Activated T-helper 2 cell treated with anti-CD3 and anti-CD28 coated beads, Interferon-gamma antibody, Interleukin-2, Interleukin-4, amounts not matched to agents 10 μg/mL and 5 μg/mL and 100 μg/mL, durations not matched to agents 14 hours and 24 hours and 36 hours (primary cell): ENCODE measurements at places on chromosomes 7 and 10.

GRCh38 chr10:24720096-24720495, 3.6 kb downstream of the ARHGAP21 start:
- DNase-seq: no peak

- DNase-seq: no peak
Measured at GRCh38 chr7:84277628-84278224, 83.1 kb upstream of the SEMA3A start.

- no peak for DNase-seq
Measured at GRCh38 chr10:43112608-43112961, 25.7 kb upstream of the CSGALNACT2 start.

DNA sequence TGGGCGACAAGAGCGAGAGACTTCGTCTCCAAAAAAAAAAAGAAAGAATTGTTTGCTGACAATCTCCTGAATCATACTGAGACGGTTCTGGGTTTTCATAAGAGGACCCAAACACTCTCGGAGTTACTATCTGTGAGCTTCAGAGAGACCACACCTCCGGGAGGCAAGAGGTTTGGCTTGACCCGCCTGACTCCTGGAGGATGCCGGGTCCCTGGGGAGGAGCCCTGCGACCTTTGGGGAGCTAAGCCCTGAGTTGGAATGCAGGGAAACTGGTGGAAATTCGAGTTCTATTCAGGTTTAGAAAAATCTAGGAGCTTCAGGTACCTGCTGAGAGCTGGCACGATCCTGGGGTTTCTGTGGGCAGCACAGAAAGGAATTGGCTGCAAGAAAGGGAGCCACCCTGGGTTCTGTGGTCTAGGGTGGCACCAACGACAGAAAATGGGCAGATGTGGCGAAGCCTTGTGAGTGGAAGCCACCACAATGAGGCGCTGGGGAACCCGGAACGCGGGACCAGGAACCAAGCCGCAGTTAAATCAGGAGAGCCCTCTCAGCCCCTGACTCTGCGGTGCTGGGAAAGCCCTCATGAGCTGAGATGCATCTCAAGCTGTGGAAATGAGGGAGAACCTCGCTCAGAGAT, 21.9 kb upstream of the GATAD1 start:
- no peak for DNase-seq

GRCh38 chr10:118662228-118663035, 67.0 kb upstream of the PRLHR start:
- no peak for DNase-seq
